ENCODE measurements at places on chromosomes 3 and 15.

DNA sequence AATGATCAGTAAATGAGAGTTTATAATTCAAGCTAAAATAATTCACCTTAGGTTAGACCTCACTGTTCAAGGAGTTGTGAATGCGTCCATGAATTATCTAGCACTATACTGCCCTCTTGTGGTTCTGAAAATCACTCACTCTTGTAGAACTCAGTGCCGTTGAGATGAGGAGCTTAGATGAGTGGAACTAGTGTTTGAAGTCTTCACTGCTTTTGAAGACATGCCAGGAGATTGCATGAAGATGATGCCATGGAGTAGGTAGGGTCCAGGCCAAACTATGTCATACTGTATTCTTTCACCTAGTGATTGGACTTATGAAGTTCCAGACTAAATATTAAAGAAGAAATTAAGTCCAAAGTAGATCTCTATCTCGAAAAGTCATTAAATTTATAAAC lies 28.8 kb downstream of the LYSMD4 start:
- DNase-seq, result peak; percentile 86

GRCh38 chr15:55322467-55322866 lies 3.4 kb downstream of the PIGB start:
- DNase-seq, result no peak

DNA sequence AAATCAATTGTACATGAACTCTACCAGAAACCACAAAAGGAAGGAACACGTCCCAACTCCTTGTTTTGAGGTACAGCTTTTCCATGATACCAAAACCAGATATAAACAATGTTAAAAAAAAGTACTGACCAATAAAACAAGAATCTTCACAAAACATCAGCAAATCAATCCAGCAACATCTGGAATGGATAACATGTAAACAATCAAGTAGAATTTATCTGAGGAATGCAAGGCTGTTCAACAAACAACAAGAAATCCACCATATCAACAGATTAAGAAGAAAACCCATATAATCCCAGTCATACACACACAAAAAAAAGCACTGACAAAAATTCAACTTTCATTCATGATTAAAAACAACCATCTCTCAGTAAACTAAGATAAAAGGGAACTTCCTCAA lies 26.7 kb downstream of the TJP1 start:
- DNase-seq, result no peak

DNA sequence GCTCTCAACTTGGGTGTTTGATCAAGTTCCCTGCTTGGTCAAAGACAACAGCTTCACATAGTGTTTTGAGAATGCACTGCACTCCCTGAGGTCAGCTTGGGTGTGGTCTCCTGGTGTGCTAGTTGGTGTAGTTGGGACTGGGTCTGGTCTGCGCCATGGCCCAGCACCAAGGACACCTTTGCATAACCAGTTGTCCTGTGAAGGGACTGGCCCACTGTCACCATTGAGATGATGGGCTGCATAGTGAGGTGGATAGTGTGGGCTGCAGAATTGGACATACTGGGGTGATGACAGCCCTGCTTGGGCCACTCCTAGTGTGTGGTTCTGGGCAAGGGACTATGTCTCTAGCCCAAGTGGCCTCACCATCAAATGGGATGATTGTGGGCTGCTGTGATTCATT lies 9.5 kb downstream of the RPSA start:
- DNase-seq, result no peak

GRCh38 chr3:112973325-112974177 lies 1.4 kb downstream of the CD200R1 start:
- DNase-seq, result no peak

DNA sequence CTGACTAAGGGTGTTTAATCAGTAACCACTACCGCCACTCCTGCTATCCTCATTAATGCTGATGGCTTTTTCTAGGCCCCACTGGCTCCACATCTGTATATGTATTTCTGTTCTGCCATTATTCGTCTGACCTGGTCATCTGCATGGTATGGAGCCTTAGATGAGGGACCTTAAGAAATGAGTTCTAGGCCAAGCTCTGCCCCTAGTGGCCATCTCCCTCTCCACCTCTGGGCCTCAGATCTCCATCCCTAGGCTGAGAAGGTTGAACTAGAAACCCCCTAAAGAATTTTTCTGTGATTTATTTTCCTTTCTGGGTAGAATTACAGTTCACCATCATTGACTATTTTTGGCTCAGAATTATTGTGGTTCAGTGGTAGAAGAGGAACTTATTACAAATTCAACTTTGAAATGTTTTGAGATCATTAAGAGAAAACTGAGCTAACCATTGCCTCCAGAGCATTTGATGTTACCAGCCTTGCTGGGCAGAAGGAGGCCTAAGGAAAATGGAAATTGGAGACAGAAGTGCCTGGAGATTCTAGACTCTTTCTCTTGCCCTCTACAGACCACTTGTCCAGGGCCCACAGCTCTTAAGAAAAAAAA lies 325.2 kb upstream of the NR2E3 start:
- no peak for DNase-seq

GRCh38 chr3:5078151-5078550 lies 43.9 kb upstream of the ARL8B start:
- no peak for DNase-seq

GRCh38 chr3:71197841-71198565 lies 385.5 kb downstream of the FOXP1 start:
- DNase-seq, result no peak
